Natural killer cell (primary cell): ENCODE measurements at places on chromosomes 6 and 20. TPM values are rescaled to one million over a fixed set of nuclear protein-coding genes. Genes with fewer than 3 reads are reported as not detected.

- DNase-seq = no peak
Observed at GRCh38 chr20:24872291-24873024, 76.6 kb upstream of the CST7 start.

GRCh38 chr6:29008089-29008488, 3.0 kb upstream of the ZNF311 start:
- DNase-seq = no peak

- no peak for DNase-seq
Observed at GRCh38 chr20:517221-517620, 26.4 kb downstream of the CSNK2A1 start.

DNA sequence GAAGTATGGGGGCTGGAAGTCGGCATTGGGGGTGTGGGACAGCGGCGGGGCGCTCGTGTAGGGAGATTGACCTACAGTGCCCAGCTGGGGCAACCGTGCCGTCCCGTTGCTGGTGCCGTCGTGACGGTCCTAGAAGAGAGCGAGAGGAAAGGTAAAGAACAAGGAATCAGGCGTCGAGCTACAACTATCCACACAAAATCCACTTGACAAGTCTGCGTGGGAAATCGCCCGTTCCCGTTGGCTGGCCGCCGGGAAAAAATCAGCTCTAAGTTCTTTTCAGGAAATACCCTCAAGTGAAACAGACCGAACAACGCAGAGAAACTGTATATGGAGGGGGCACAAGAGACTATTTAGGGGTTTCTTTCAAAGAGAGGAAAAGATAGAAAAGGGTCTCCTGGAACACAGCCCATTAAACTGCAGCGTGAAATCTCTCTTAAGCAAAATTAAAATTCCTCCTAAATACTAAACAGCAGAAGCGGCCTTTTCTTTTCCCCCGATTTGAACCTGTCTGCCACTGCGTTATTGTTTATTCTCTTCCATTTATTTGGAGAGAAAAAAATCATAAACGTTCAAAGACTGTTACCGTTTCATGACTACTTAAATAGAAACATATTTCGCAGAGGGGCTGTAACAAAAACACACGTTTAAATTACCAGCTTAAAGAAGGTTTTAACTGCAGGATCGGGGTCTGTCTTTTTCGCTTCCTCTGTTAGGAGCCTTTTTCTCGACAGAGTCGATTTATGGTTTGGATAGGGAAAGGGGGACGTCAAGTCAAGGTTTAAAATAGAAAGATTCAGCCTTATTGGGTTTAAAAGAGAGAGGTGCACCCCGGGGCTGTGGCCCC, 4.4 kb downstream of the TFAP2A start:
- DNase-seq = no peak

The FBXO5 gene
- total RNA-seq = 11.2 TPM
